Left lung (tissue), 14 donors: ENCODE measurements at places on chromosomes 11 and 22. TPM values are rescaled to one million over a fixed set of nuclear protein-coding genes. Genes with fewer than 3 reads are reported as not detected.

DNA sequence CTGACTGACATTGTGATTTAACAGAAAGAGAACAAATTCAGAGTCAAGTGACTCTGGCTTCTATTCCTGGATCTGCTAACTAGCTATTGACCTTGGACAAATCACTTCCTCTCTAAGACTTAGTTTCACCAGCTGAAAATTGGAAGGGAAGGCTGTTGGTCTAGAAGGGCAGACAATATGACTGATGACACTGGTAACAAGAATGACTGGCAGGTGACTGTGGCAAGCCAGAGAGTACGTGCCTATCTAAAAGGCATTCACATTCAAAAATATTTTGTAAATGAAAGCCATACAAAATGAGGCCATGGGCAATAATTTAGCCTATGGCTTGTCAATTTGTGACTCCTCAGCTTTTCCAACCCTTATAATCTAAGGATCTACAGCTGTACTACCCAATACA, 23.5 kb downstream of the SERGEF start:
- DNase-seq, result no peak

Gene MTMR3
- 55.4 TPM for total RNA-seq

DNA sequence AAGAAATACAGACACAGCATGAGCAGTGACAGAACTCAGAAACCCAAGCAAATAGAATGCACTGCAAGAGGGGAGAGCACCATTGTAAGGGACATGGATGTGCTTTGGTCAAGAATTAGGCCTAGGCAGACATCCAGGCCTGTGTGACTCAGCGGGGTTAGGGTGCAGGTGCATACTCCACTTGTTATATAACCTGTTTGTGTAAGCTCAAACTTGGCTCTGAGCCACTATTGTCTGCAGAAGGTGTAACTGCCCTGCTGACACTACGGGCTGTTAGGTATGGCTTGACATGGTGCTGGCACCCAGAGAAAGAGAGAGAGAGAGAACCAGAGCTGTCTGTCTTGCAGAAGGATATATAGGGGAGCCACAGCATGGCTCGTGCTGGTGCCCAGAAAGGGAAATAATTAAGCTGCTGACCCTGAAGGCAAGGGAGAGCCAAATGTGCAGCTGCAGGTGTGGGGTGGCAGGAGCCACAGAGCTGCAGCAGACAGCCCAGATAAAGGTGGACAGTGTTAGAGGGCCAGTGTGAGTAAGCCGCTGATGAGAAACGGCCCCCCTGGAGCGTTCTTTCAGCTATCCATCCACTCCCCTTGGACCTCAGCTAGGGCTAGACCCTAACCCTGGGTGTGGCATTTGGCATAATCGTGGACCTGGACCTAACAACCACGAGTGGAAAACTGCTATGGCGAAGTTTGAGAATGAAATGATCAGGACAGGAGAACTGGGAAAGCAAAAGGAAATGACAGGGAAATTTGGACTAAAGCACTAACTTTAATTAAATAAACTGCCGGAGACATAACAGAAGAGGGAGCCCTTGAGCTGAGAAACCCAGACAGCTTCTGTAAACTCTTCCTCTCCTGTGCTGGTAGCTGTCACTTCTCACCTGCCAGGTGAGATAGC, 253.0 kb upstream of the CCDC179 start:
- DNase-seq, result peak; percentile 53

GRCh38 chr11:11971906-11972547, 36.4 kb downstream of the DKK3 start:
- DNase-seq, result no peak

Gene CARD16
- total RNA-seq, result 55.9 TPM

DNA sequence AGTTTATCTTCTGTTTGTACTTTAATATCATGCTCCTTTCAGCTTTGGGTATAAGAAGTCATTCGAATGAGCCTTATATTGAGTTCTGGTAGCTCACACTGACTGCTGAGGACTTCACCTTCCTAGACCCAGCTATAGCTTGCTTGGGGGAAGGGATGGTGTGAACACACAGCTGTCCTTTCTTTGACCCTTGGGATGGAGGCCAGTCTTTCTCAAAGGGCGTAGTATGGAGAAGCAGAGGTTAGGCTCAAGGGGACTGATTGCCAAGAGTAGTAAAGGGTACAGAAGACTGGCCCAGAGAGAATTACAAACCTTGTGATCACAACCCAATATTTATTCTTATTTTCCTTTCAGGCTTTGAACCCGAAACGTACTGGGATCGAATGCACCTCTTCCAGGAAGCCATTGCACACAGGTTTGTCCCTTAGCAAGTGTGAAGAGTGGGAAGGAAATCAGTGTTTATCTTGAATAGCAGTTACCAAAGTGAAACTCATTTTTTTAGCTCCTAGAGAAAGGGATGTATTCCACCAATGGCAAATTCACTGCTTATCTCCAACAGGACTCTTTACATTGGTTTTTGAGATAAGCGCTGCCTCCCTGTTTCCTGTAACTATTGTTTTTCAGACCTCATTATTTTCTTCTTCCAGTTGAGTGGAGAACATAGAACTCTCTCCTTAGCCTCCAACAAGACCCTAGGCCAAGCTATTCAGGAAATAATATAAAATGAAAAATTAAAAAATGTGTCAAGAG, 42.8 kb upstream of the YWHAH start:
- no peak for DNase-seq

DNA sequence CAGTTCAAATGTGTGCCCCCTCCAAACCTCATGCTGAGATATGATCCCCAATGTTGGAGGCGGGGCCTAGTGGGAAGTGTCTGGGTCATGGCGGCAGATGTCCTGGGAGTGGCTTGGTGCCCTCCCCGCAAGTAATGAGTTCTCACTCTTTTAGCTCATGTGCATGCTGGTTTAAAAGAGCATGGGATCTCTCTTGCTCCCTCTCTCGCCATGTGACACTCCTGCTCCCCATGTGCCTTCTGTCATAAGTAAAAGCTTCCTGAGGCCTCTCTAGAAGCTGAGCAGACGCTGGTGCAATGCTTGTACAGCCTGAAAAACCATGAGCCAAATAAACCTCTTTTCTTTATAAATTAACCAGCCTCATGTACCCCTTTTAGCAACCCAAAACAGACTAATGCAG, 98.8 kb downstream of the SGSM3 start:
- DNase-seq, result no peak

Gene MS4A4A
- total RNA-seq, result 93.6 TPM

Gene PHLDA2
- total RNA-seq, result 28.3 TPM

DNA sequence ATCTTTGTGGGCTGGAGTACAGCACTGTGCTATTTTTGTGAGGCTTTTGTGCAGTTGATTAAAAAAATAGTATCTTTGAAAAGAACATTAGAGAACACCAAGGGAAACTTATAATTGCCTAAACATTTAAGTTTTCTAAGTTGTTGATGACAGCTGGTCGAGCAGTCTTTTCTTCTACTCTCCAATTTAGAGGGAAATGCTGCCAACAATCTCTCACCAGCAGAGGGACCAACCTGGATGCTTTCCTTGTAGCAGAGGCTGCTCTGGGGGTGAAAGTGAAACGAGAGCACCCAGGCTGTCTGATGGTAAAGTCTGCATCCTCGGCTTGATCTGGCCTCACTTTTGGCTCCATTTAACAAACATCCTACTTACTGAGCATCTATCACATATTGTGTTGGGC, 1286.5 kb upstream of the TENM4 start:
- peak; percentile 8 for DNase-seq

GRCh38 chr22:32509045-32509444, 34.4 kb downstream of the FBXO7 start:
- DNase-seq, result no peak

- no peak for DNase-seq
Observed at GRCh38 chr22:20547029-20547428, 39.6 kb downstream of the MED15 start.

GRCh38 chr22:50318356-50318697, 8.5 kb downstream of the DENND6B start:
- DNase-seq, result no peak

GRCh38 chr11:124674168-124674517, 439 bp downstream of the SPA17 start:
- DNase-seq, result no peak

- peak; percentile 83 for DNase-seq
Observed at GRCh38 chr11:66720223-66720898, 8.7 kb downstream of the SPTBN2 start.

Gene NRXN2
- 7.9 TPM for total RNA-seq
